ENCODE measurements at places on chromosomes 11 and 22. TPM values are rescaled to one million over a fixed set of nuclear protein-coding genes. Genes with fewer than 3 reads are reported as not detected.

DNA sequence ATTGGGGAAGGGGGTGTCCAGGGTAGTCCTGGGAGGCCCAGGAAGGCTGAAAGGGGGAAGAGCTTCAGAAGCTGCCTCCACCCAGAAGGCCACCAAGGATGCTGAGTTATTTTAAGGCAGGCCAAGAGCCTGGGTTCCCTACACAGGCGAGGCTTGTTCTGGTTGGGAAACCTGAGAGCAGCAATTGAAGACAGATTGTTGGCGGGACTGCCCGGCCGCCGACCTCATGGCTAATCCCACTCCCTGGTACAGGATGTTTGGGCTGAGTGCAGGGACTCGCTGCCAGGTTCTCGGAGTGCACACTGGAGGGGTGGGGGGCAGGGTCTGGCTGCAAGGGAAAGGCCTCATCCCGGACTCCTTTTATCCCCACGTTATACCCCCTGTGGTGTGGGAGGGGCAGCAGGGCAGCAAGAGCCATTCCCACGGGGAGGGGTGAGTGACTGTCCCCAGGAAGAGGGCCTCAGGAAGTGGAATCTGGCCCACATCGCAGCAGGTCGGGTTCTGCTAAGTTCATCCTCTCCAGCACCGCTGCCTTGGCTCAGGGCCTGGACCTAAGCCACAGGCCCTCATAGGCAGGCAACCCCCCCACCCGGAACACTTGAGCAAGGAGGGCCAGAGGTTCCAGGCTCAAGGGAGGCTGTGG is 43.6 kb upstream of the PRR5 start:
- peak overlapping the region; percentile 56 for H3K27ac ChIP-seq
- peaks cover 20% of the 10 kb centered on the region for H3K4me1 ChIP-seq
- DNase-seq, result peak; percentile 92
- H3K4me3 ChIP-seq, result no peak overlapping the region
- no peaks in the 10 kb centered on the region for H3K36me3 ChIP-seq

The MPPED1 gene
- total RNA-seq, result 0.49 TPM

The OR4C13 gene
- not detected for total RNA-seq

DNA sequence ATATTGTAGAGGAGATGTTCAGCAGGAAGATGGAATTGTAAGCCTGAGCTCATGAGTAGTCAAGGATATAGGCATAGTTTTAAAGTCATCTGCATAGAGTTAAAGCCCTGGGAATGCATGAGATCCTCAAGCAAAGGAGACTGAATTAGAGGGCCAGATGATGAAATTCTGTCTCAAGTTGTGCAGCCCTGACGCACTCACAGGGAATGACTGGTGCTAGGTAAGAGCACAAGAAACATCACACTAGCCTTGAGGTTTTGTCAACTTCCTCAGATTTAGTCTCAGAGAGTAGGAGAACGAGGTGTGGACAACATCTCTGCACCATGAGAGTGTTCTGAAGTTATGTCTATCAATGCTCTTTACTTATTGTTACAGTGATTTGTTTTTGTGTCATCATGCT is 5.8 kb downstream of the RAB38 start:
- H3K27ac ChIP-seq, result no peak overlapping the region
- no peak for DNase-seq

The PNPLA3 gene
- total RNA-seq, result not detected

GRCh38 chr11:118883004-118883367 is 706 bp upstream of the CXCR5 start:
- no peak overlapping the region for H3K4me3 ChIP-seq
- H3K27me3 ChIP-seq, result no peaks in the 10 kb centered on the region
- no peaks in the 10 kb centered on the region for H3K36me3 ChIP-seq
- H3K27ac ChIP-seq, result no peak overlapping the region

- H3K4me1 ChIP-seq, result peaks cover 26% of the 10 kb centered on the region
- no peaks in the 10 kb centered on the region for H3K36me3 ChIP-seq
- DNase-seq, result no peak
- peak overlapping the region; percentile 39 for H3K4me3 ChIP-seq
- H3K27me3 ChIP-seq, result no peaks in the 10 kb centered on the region
- H3K27ac ChIP-seq, result peak overlapping the region; percentile 48
Observed at GRCh38 chr11:112881461-112881860, 79.8 kb upstream of the NCAM1 start.

DNA sequence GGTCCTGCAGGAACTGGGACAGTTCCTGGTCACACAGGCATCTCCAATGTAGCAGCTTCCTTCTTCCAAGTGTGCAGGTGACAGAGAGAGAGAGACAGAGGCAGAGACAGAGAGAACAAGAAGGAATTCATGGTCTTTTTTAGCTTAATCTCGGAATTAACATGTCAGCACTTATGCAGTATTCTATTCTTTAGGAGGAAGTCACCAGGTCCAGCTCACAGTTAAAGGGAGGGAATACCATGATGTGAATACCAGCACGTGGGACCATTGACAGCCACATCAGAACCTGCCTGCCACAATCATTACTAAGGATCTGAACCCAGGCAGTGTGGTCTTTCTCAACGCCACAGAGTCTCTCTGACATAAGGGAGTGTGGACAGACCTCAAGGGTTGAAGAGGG is 341.6 kb downstream of the MN1 start:
- DNase-seq, result no peak
- peaks cover 4% of the 10 kb centered on the region for H3K4me1 ChIP-seq
- no peaks in the 10 kb centered on the region for H3K27me3 ChIP-seq
- H3K4me3 ChIP-seq, result no peak overlapping the region
- no peak overlapping the region for H3K27ac ChIP-seq

GRCh38 chr11:43967661-43968060 is 25.2 kb downstream of the C11orf96 start:
- no peak overlapping the region for H3K4me3 ChIP-seq
- peaks cover 7% of the 10 kb centered on the region for H3K4me1 ChIP-seq
- H3K27me3 ChIP-seq, result no peaks in the 10 kb centered on the region
- no peak for DNase-seq
- no peak overlapping the region for H3K27ac ChIP-seq

- no peaks in the 10 kb centered on the region for H3K27me3 ChIP-seq
- no peak overlapping the region for H3K27ac ChIP-seq
- no peak overlapping the region for H3K4me3 ChIP-seq
- no peaks in the 10 kb centered on the region for H3K4me1 ChIP-seq
Observed at GRCh38 chr11:129417458-129417857, 41.8 kb downstream of the BARX2 start.

GRCh38 chr22:19631899-19632667 is 82.2 kb upstream of the SEPTIN5 start:
- no peak overlapping the region for H3K27ac ChIP-seq
- no peaks in the 10 kb centered on the region for H3K4me1 ChIP-seq
- no peak for DNase-seq
- H3K4me3 ChIP-seq, result no peak overlapping the region
- no peaks in the 10 kb centered on the region for H3K27me3 ChIP-seq
- no peaks in the 10 kb centered on the region for H3K36me3 ChIP-seq

DNA sequence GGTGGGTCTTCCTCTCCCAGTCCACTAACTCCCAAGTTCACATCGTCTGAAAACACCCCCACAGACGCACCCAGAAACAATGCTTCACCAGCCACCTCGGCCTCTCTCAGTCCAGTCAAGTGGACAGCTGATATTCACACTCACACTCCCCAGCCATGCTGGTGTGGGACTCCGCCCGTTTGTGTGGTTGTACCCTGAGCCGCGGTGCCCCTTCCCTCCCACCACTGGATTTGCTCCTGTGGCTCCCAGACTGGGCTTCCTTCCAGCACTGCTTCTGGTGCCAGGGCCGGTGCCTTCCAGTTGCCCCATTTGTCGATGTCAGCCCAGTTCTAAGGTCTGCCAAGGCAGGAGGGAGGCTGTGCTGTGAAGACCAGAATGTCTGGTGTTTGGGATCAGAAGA is 37.9 kb upstream of the PLET1 start:
- no peaks in the 10 kb centered on the region for H3K27me3 ChIP-seq
- H3K4me3 ChIP-seq, result no peak overlapping the region
- H3K36me3 ChIP-seq, result no peaks in the 10 kb centered on the region
- no peak overlapping the region for H3K27ac ChIP-seq
- H3K4me1 ChIP-seq, result peaks cover 25% of the 10 kb centered on the region
- no peak for DNase-seq

DNA sequence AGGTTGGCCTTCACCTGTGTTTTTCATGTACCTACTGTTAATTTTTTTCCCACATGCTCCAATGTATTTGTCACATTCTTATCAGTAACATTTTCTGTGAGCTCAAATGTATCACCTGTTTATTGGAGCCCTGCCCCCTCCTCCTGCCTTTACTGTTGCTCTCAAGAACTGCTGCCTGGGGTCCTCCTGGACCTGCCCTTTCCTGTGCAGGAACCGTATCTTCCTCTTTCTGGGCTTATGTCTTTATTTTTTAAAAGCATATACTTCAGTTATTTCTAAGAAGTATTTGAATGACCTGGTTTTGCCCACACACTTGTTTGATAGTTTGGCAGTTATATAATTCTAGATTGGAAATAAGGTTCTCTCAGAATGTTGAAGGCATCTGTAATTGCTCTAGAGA is 5.9 kb downstream of the FAM118B start:
- no peak for DNase-seq
- no peak overlapping the region for H3K27ac ChIP-seq
- no peaks in the 10 kb centered on the region for H3K27me3 ChIP-seq
- H3K36me3 ChIP-seq, result no peaks in the 10 kb centered on the region

The OR2AG1 gene
- total RNA-seq, result not detected

- H3K36me3 ChIP-seq, result no peaks in the 10 kb centered on the region
- peak; percentile 84 for DNase-seq
- no peak overlapping the region for H3K4me3 ChIP-seq
- H3K27ac ChIP-seq, result peak overlapping the region; percentile 68
Observed at GRCh38 chr11:130650456-130651030, 202.1 kb downstream of the ADAMTS15 start.

DNA sequence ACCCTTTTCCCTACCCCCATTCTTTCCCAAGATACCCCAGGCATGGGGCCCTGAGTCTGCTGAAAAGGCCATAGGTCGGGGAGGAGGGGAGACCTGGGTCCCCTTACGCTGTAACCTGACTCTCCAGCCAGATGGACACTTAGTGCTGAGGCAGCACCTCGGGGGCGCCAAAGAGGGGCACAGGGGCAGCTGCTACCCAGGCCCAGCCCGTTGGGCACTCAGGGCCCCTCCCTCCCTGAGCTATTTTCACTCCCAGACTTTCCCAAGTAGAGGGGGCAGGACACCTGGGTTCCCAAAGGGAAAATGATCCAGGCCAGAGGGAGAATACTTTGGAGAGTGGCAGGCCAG is 933 bp downstream of the ACTN3 start:
- no peak overlapping the region for H3K4me3 ChIP-seq
- H3K4me1 ChIP-seq, result peaks cover 37% of the 10 kb centered on the region
- H3K27ac ChIP-seq, result no peak overlapping the region
- no peaks in the 10 kb centered on the region for H3K36me3 ChIP-seq
- H3K27me3 ChIP-seq, result no peaks in the 10 kb centered on the region

Data from vagina (tissue), 2 donors.